ENCODE measurements at places on chromosomes 11 and 22. TPM values are rescaled to one million over a fixed set of nuclear protein-coding genes. Genes with fewer than 3 reads are reported as not detected.

Gene INS
- polyA plus RNA-seq, result not detected

Gene C11orf91
- not detected for polyA plus RNA-seq

Gene HIRA
- polyA plus RNA-seq, result 2.1 TPM

Gene OR51V1
- polyA plus RNA-seq, result not detected

Gene OR2AT4
- not detected for polyA plus RNA-seq

Measured in GM23248 (cell line).